ENCODE measurements at places on chromosomes 7 and 10. TPM values are rescaled to one million over a fixed set of nuclear protein-coding genes. Genes with fewer than 3 reads are reported as not detected.

DNA sequence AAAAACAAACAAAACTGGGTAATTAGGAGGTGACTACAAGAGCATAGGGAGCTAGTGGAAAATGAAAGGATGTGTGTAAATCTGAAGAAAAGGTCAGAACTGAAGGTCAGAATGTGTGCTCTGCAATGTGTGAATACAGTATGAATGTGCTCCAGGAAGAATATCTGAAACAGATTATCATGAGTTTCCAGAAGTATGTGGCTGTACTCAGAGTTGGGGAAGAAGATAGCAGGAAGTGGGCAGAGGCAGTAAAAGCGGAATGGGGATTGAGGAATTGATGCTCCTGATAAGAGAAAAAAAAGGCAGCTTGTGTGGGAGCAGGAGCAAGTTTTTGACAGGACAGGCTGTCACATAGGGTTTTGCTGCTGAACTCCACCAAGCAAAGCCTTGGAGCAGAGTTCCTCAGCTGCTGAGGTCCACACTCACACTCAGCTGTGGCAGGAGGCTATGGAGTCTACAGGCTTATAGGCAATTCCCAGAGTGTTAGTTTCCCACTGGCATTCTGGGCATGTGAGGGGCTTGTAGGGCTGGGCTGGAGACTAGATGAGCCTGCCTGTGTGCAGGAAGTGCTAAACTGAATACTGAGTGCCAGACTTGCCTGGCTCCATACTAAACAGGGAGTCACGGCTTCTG is 22.9 kb downstream of the H2AZ2 start:
- no peak for DNase-seq

CYP3A4 gene
- total RNA-seq: 0.11 TPM

DNA sequence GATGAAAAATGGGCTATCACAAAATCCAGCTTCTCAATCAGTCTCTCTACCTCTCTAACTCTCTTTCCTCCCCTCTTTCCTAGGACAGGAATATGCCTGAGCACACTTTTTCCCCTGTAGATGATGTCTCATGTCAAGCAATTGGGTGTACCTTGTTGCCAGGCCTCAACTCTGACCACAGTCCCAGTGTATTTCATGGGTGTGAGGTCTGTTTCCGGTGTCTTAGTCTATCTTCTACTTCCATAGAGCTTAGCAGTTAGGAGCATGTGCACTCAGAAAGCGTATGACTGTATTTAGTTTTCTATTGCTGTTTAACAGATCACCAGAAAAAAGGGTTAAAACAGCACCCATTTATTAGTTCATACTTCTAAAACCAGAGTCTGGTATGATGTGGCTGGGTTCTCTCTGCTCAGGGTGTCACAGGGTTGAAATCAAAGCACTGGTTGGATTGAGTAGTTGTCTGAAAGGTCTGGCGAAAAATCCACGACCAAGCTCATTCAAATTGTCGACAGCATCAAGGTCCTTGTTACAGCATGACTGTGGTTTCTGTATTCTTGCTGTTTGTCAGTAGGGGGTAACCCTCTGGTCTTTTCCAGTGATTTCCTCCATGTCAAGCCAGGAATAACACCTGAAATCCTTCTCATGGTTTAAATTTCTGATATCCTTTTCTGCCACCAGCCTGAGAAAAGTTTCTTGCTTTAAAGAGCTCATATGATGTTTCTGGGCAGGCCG is 130.0 kb downstream of the THSD7A start:
- DNase-seq: no peak

- no peak for DNase-seq
Measured at GRCh38 chr10:79468841-79469585, 23.6 kb upstream of the ZCCHC24 start.

CYP26C1 gene
- 0.08 TPM for total RNA-seq

- no peak for DNase-seq
Measured at GRCh38 chr10:21975378-21975990, 28.0 kb downstream of the DNAJC1 start.

SPAM1 gene
- total RNA-seq: not detected

- no peak for DNase-seq
Measured at GRCh38 chr7:105811189-105811847, 65.1 kb downstream of the ATXN7L1 start.

- DNase-seq: no peak
Measured at GRCh38 chr10:100895896-100896295, 16.9 kb upstream of the SLF2 start.

ZNF365 gene
- total RNA-seq: not detected
